ENCODE measurements at places on chromosomes 6 and 20.
A peak's percentile ranks its signal among the peaks of the same experiment; 100 is the strongest.

DNA sequence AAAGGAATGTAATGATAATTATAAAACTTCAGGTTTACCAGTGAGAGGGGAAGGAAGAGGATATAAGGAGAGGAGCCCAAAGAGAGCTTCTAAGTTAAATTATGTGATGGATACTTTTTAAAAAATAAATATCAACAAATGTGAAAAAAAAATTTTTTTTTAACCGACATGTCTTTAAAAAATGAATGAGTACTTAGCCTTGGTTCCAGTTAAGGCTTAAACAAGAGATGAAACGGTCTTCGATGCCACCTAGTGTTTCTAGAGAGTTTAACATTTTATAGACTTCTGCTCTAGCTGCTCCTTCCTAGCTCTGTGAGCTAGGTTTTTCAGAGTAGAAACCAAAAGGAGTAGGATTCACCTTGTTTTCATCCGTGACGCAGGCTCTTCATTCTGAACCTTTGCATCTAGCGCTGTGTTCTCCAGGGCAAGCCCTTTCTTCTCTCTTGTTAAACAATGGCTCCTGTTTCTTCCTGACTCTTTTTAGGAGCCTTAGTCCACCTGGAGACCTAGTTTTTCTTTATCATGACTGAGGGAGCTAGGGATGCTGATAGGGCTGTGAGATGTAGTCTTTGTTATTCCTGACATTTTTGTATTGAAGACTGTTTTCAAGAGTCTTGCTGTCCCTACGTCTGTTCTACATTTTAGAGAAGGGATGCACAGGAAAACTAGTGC is 42.4 kb upstream of the GNRH2 start:
- peak; percentile 37 for DNase-seq

GRCh38 chr6:143749891-143750290 is 72.1 kb downstream of the PHACTR2 start:
- no peak for DNase-seq

DNA sequence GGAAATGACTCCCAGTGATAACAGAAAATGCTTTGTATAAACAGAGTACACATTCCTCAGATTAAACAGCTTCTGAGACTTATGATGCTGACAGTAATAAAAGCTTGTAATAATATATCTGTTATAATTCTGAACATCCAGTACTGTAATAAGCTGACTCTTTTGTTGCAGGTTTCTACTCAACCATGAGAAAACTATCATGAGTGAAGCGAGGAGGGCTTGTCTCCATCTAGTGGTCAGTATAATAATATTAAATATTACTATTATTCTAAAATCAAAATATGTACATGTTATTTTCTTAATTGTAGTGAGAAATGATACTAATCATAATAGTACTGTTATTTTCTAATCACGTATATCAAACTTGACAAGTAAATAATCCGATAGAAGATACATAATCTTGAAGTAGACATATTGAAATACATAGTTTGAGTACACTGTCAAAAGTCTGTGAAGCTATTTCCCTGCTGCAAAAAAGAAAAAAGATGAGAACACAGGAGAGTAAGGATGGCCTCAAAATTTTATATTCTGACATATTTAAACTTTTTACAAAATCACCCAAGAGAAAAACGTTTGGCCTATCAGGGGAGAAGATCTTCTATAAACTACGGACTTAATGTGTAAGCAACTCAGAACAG is 183.1 kb downstream of the MOXD1 start:
- peak; percentile 14 for DNase-seq

DNA sequence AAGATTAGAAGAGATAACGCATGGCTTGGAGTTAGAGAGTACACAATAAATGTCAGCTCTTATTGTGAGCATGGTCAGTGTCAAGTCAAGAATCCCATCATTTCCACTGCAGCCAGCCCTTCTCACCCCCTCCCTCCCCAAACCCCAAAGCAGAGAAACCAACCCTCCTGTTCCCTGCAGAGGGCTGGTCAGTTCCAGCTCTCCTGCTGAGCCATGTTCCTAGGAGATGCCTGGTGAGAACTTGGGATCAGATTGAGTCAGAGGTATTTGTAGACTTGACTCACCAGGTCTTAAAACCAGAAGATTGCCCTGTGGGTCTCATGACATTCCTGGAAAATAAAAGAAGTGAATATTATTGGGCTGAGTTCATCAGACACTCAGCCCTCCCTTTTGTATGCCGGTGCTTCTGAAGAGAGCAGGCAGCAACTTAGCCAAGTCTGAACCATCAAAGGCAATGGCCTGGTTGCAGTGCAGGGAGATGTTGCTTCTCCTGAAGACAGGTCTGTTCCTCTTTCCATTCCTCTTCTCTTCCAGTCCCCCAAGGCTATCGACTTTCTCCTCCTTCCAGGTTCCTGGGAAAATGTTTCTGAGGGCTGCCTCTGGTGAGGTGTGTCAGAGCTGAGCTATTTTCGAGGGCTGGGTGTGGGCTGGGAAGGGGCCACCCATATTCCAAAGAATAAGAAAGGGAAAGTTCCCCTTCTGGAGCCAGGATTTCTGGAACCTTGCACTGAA is 278.2 kb upstream of the SUPT3H start:
- DNase-seq: no peak

- DNase-seq: no peak
Observed at GRCh38 chr6:77292564-77293546, 170.4 kb downstream of the HTR1B start.

GRCh38 chr6:44868335-44868668 is 459.8 kb upstream of the RUNX2 start:
- DNase-seq: no peak

GRCh38 chr20:38536310-38536709 is 44.7 kb upstream of the ADIG start:
- no peak for DNase-seq

- DNase-seq: no peak
Observed at GRCh38 chr6:36378936-36379335, 8.5 kb downstream of the ETV7 start.

GRCh38 chr6:56148488-56149186 is 98.7 kb downstream of the COL21A1 start:
- DNase-seq: no peak

DNA sequence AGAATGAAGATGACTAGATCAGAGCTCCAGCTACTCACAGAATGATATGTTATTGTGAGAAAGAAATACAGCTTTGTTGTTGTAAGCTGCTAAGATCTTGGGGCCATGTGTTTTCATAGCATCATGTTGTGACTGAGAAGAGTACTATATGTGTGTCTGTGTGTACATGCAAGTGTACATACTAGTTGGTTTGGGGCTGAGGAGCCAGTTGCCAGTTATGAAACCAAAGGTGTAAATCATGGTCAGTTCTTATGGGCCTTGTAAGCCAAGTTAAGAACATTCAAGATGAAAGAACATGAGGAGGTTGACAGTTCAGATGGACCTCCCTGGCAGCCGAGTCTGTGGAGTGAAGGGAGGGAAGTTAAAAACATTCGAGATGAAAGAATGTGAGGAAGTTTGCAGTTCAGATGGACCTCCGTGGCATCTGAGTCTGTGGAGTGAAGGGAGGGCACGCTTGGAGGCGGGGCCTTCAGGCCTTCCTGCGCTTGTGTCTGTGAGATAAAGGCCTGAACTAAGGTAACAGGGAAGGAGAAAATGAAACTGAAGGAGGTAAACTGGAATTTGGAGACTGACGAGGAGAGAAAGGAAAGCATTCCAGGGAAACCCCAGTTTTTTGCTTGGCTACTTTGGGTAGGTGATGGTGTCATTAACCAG is 13.9 kb downstream of the AFDN start:
- no peak for DNase-seq

- DNase-seq: no peak
Observed at GRCh38 chr6:98487612-98488011, 346.8 kb upstream of the POU3F2 start.

DNA sequence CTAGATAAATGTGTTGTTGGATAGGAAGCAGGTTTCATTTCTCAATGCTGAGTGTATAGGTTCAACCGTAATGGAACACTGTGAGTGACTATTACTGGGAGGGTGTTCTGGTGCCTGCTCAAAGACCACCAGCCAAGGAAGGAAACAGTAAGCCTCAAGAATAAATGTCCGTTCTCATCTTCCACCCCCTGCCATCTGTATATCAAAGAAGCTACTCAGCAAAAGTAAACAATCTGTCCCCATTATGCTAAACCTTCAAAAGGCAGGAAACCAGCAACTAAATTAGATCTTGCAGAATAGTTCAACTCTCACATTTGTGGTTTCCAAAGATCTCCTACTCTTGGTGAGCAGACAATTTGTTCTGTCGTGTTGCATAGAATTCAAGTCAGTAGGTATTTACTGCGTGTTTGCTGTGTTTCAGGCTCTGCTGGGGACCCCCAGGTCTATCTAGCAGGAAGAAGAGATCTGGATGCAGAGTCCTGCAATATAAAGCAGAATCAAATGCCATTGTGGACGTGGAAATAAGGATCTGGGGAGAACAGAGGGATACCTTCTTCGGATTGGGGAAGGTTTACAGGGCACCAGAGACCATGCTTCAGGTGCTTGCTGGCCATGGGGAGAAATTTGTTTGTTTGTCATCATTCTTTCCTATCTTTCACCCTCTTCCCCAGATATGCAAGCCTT is 87.3 kb downstream of the SCML4 start:
- no peak for DNase-seq

- no peak for DNase-seq
Observed at GRCh38 chr6:169665289-169665688, 36.5 kb downstream of the WDR27 start.
